ENCODE measurements at places on chromosomes 16 and 17.
A peak's percentile ranks its signal among the peaks of the same experiment; 100 is the strongest.

GRCh38 chr17:56786989-56787482, 46.7 kb downstream of the C17orf67 start:
- no peak for DNase-seq

DNA sequence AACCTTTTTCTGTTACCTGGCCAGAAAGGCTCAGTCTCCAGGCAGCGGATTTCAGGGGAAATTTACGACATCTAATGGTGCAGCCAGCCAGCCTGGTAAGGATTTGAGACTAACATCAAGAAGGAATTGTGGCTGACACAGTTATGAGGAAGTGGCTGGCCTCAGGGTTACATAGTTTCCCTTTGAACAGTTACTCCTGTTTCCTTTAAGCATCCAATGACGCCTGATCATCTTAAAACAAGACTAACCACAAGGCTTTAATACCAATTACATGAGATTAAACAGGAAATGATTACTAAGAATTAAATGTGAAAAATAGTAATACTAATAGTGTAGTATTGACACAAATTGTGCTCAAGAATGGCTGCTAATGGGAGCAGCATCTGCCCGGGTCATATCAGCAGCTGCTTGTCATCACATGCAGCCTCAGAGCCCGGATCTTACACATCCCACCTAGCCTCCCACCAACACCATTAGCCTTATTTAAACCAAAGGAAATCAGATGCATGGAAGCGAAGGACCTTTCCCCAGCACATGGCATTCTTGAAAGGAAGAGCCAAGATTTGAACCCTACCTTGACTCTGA, 431.8 kb downstream of the PMP22 start:
- no peak for DNase-seq

- DNase-seq: no peak
Observed at GRCh38 chr17:41492351-41492750, 2.6 kb upstream of the KRT36 start.

- no peak for DNase-seq
Observed at GRCh38 chr16:12016291-12016947, 39.9 kb downstream of the SNX29 start.

DNA sequence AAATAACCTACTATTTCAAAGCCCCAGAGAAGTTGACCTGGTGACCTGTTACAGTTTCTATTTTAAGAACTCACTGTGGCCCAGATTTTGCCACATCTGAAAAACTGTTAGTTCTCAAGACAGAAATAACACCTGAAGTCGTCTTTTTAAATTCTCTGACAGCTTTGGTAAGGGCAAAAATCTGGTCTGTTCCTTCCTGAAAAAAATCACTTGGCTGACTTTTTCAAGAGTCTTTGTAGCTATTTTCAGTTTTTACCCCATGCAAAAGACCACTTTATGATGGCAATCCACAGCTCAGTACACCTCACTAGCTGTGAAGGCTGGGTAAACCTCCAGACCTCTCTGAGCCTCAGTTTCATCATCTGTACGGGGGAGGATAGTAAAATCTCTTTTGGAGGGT, 60.7 kb upstream of the SREBF1 start:
- no peak for DNase-seq

DNA sequence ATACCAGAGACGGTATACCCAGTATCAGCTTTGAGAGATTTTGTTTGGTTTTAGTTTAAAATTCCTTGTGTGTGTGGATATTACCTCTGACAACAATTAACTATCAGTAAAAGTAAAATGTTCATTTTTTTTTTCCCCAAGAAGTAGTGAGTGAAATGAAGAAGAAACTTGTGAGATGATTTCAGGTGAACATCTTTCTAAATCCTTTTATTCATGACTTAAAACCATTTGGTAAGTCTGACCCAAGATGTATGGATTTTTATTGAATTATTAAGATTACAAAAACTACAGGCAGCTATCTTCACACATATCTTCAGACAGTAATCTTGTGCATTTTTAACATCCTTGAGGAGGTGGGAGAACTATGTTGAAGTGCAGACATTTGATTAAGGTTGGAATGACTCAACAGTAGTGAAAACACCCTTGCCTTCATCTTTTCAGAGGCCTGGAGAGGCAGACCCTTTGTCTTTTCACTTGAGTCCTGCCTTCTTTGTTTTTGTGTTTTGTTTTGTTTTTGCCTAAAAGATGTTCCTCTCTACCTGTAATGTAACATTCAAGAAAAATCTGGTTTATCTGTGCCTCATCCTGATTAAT, 240.3 kb upstream of the TBX2 start:
- no peak for DNase-seq

GRCh38 chr17:36212966-36213365, 2.1 kb downstream of the CCL4L2 start:
- no peak for DNase-seq

GRCh38 chr17:10121971-10122707, 76.3 kb downstream of the GAS7 start:
- DNase-seq: no peak

DNA sequence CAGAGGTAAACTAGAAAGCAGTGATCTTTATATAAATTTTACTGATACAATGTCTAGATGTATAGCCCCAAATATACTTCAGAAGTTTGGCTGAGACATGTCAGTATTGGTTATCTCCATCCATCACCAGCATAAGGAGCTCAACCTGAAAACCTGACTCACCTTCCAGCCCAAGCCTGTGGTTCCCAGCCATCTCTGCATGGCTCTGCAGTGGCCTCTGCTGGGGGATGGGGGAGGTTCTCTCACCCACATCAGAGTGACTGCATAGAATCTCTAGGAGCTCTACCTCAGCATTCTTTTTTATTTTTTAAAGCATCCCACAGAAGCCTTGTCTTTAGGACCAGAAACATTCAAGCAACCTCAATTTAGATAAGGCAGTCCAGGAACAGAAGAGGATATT, 27.3 kb downstream of the USP7 start:
- DNase-seq: peak; percentile 46

- DNase-seq: no peak
Observed at GRCh38 chr17:6526362-6527152, 29.8 kb downstream of the PITPNM3 start.

DNA sequence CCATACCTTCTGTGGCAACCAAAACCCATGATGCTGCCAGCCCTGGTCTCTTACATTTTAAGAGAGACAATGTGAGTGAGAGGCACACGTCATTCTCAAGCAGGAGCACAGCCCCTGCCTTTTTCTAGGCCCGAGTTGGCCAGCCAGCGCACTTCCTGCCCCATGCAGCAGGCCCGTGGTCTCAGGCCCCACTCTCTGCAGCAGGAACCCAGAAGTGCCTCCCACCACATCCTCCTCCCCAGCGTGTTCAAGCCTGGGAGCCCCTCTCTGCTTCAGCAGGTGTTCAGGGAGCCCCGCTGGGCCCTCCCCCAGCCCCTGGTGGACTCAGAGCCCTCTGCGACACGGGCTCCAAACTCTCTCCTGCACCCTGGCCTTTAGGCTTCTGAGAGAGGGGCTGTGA, 30.5 kb downstream of the ITGAE start:
- no peak for DNase-seq

DNA sequence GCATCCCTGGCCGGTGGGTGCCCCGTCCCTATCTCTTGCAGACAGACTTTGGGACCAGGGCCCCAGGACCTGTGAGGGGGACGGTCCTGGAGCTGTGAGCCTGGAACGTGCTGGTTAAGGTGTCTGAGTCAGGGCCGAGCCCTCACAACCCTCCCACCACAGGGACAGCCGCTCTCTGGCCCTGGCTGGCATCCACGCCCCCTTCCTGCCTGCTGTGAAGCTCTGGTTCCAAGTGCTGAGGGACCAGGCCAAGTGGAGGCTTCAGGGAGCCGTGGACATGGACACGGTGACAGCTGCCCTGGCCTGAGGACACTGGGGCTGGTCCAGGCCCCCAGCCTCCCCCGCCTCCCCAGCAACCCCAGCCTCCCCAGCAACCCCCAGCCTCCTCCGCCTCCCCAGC, 6.6 kb downstream of the TSR3 start:
- DNase-seq: no peak

GRCh38 chr17:40962059-40962561, 4.6 kb downstream of the KRT39 start:
- no peak for DNase-seq

DNA sequence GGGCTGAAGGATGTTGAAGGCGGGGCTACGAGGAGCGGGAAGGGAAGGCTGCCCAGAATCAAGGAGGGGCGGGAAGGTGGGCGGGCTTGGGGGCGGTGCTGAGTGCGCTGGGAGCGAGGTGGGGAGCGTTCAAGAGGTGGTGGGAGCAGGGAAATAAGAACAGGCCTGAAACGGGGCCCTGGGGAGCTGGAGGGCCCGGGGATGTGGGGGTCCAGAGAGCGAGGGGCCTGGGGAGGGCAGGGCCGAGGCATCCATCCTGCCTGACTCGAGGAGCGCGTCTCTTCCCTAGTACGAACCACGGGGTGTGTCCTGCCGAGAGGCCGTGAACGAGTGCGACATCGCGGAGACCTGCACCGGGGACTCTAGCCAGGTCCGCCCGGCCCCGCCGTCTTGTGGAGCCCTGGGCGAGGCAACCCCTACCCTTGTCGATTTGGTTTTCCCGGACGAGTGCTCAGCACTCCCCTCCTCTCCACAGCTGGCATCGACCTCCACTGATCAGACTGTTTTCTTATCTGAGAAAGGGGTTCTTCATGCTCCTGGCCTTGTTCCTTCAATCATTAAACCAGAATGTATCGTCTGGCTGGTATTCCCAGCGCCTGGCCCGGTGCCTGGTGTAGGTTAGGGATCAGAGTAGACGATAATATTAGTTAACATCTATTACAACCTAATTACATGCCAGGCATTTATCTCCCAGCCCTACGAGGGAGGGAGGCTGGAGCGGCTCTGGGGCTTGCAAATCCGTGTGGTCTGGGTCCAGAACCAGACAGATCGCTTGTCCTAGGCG, 17.2 kb downstream of the ADAM11 start:
- DNase-seq: no peak

DNA sequence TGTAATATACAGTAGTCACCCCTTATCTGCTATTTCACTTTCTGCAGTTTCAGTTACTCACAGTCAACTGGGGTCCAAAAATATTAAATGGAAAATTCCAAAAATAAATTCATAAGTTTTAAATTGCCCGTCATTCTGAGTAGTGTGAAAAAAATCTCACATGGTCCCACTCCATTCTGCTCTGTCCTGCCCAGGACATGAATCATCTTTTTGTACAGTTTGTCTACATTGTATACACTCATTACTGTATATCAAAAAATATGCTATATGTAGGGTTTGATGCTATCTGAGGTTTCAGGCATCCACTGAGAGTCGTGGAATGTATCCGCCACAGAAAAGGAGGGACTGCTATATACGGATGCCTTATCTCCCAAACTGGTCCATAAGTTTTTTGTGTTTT, 16.0 kb upstream of the APPBP2 start:
- DNase-seq: no peak

DNA sequence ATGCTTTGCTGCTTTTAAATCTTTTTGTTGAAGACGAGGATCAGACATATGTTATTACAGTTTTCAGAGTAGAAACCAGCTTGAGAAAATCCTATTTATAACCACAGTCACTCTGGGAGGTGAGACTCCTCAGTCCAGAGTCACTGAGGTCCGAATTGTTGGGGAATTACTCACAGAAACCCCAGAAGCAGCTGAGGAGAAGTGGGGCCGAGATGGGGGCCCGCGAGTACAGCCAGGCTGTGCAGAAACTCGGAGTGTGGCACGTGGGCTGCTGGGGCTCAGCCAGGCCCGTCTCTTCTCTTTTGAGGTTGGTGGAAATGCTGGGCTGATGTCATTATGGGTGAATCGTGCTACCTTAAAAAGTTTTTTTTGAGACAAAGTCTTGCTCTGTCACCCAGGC, 14.4 kb upstream of the GNG13 start:
- no peak for DNase-seq

DNA sequence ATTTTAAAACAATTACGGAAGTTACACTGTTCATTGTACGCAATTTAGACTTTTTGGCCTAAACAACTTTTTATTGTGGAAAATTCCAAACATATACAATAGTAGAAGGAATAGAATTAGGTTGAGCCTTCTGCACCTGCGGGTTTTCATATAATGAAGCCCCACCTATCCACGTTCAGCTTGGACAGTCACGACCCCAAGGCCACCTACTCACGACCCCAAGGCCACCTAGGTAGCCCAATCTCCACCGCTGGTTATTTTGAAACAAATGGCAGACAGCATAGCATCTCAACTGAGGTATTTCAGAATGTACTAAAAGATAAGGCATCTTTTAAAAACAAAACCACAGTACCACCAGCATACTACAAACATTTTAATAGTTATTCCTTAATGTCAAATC, 631 bp downstream of the NLRC5 start:
- DNase-seq: no peak

DNA sequence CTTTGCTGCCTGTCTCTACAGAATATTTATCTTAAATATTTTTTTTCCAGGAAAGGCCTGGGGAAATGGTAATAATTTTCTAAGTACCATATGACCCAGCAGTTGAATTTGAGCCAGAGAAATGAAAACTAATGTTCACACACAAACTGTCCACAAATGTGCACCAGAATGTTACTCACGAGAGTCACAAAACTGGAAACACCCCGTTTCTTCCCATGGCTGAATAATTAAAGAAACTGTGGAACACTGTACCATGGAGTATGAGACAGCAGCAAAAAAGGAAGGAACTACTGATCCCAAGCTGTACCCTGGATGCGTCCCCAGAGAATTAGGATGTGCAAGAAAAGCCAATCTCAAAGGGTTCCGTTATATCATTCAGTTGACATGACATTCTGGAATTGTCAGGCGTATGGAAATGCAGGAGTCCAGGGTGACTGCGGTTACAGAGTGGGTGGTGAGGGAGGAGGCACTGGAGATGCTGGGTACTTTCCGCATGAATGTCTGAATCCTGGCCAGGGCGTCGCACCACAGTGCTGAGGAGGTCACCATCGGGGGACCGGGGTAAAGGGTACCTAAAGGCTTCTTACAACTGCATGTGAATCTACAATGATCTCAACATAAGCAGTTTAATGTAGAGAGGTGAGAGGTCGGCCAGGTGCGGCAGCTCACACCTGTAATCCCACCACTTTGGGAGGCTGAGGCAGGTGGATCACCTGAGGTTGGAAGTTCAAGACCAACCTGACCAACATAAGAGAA, 34.5 kb downstream of the USP22 start:
- no peak for DNase-seq

- DNase-seq: no peak
Observed at GRCh38 chr17:17636272-17636885, 44.9 kb upstream of the PEMT start.

GRCh38 chr17:80594431-80595269, 50.0 kb downstream of the RPTOR start:
- DNase-seq: no peak

GRCh38 chr16:89426736-89427530, 63.4 kb downstream of the ANKRD11 start:
- DNase-seq: no peak

GRCh38 chr16:78211946-78212345, 112.5 kb downstream of the WWOX start:
- no peak for DNase-seq

Data from NCI-H345 (cell line).